Renal cortex interstitium (tissue), 15 donors: ENCODE measurements at places on chromosomes 1 and 21.

GRCh38 chr1:21659099-21659923, 9.8 kb downstream of the RAP1GAP start:
- no peak for DNase-seq

GRCh38 chr1:247303216-247303615, 28.5 kb downstream of the ZNF496 start:
- DNase-seq = no peak

DNA sequence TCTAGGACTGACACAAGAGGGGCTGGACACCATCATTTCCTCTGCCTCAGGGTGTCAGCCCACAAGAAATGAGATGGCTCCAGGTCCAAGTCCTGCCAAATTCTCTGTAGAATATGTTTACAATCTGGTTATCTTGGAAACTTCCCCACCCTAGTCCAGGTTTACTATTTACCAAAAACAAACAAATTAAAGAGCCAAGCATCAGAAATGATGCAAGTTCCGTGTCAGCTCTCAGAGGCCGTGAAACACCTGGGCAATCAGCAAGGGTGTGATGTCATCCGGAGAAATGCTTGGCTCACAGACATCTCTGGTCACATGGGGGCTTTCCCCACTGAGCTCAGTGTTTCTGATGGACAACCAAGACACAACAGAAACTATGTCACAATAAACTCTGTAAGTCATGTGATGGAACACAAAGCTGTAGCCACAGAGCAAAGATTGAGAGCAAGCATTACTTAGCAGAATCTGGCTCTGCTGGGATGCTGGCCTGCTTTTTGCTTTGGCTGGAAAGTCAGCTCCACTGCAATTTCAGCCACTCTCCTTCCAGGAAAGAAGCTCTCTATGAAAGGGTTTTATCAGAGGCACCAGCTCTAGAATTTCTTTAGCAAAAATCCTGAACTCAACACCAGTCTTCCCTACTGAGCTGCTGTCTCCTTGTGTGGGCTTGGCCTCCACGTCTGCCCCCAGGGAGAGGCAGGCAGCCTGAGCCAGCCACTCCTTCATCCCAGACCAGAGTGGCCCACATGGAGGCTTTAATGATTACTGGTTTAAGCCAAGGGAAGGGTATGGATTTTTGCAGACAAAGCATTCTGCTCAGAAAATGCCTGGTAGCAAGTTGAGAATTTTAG, 55.9 kb downstream of the NENF start:
- no peak for DNase-seq

DNA sequence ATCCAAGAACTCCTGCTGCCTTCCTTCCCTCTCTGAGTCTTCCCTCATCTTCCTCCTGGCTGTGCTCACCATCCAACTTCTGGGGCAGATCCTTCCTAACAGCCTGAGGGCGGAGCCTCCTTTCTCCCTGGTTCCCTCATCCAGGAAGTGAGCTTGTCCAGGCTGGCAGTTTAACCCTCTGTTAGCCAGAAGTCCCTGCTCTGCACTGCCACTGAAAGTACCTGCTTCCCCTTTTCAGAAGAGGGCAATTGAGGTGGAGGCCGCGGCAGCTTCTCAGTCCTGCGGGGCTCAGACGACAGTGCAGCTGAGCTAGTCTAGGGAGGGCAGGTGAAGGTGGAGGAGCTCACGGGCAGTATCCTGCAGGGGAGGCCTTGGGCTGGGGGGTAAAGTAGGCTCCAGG, 149.1 kb downstream of the FCRL5 start:
- no peak for DNase-seq
